ENCODE measurements at places on chromosomes 6 and 20. TPM values are rescaled to one million over a fixed set of nuclear protein-coding genes. Genes with fewer than 3 reads are reported as not detected.
A peak's percentile ranks its signal among the peaks of the same experiment; 100 is the strongest.

DNA sequence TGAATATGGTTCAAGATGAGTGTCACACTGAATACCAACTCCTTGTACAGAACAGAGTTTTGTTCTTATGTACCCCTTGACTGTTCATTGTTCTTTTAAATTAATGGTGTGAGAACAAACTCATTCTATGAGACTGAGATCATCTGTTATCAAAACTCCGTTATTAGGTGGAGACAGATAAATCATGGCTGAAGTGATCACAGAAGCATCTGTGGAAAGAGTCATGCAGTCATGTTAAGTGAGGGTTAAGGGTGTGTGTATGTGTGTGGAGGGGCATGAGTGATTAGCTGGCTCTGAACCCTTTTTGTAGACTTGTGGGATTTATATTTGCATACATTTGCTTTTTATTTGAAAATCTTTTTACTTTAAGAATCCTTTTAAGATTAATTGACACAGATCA, 24.7 kb downstream of the ADGRG6 start:
- H3K27me3 ChIP-seq = no peaks in the 10 kb centered on the region
- H3K27ac ChIP-seq = no peak overlapping the region
- DNase-seq = no peak
- no peaks in the 10 kb centered on the region for H3K4me1 ChIP-seq

SIRPB2 gene
- 2.6 TPM for total RNA-seq

ZBP1 gene
- total RNA-seq = 0.20 TPM

TSPO2 gene
- total RNA-seq = 1.6 TPM

DNA sequence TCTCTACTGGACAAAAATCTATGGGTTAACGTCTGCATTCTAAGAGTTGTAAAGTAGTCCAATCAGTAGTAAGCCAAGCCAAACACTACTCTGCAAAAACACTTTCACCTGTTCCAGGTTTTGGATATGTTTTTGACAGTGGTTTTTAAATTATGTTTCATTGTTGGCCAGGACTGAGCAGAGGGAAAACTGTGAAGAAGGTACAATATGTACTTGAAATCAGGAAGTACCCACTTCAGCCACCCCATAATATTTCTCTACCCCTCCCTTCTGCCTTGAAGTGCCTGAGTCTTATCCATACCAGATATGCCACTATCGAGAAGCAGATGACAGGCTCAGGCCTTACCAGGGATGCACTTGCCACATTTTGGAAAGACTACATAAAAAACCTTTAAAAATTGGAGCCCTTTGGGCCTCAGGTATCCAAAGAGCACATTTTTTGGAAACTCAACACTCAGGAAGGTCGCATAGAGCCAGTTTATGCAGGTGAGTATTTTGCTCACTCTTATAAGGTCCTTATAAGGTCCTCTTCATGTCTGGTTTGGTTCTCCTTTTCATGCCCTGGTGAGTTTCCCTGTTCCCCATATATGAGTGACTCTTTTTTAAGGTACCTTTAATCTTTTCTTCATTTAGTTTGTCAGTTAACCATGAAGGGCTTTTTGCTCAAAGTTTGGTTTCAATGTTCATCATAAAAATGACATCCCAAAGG, 859.3 kb upstream of the FLRT3 start:
- no peaks in the 10 kb centered on the region for H3K36me3 ChIP-seq
- no peaks in the 10 kb centered on the region for H3K27me3 ChIP-seq
- H3K4me1 ChIP-seq = no peaks in the 10 kb centered on the region
- H3K4me3 ChIP-seq = no peak overlapping the region

BFSP1 gene
- 1.8 TPM for total RNA-seq

BPIFA1 gene
- total RNA-seq = not detected

CYP39A1 gene
- total RNA-seq = 10.8 TPM

TRMT6 gene
- 7.2 TPM for total RNA-seq

- no peaks in the 10 kb centered on the region for H3K36me3 ChIP-seq
- H3K4me1 ChIP-seq = no peaks in the 10 kb centered on the region
- no peaks in the 10 kb centered on the region for H3K27me3 ChIP-seq
- H3K27ac ChIP-seq = no peak overlapping the region
- no peak for DNase-seq
Measured at GRCh38 chr20:39916236-39916765, 772.7 kb downstream of the MAFB start.

XKR7 gene
- total RNA-seq = 1.8 TPM

SRMS gene
- total RNA-seq = not detected

- no peaks in the 10 kb centered on the region for H3K27me3 ChIP-seq
- no peak overlapping the region for H3K27ac ChIP-seq
- H3K36me3 ChIP-seq = peaks cover 36% of the 10 kb centered on the region
- no peak for DNase-seq
- H3K4me3 ChIP-seq = no peak overlapping the region
- peaks cover 14% of the 10 kb centered on the region for H3K4me1 ChIP-seq
Measured at GRCh38 chr20:61848851-61849250, 216.8 kb downstream of the TAF4 start.

GRCh38 chr20:11054266-11054993, 380.6 kb upstream of the JAG1 start:
- H3K27me3 ChIP-seq = no peaks in the 10 kb centered on the region
- no peaks in the 10 kb centered on the region for H3K4me1 ChIP-seq
- H3K36me3 ChIP-seq = no peaks in the 10 kb centered on the region
- no peak overlapping the region for H3K27ac ChIP-seq
- DNase-seq = no peak
- no peak overlapping the region for H3K4me3 ChIP-seq

GTSF1L gene
- not detected for total RNA-seq

GRCh38 chr20:4779616-4780015, 57.9 kb downstream of the PRND start:
- no peak for DNase-seq
- H3K4me1 ChIP-seq = peaks cover 4% of the 10 kb centered on the region
- H3K27ac ChIP-seq = no peak overlapping the region
- H3K27me3 ChIP-seq = no peaks in the 10 kb centered on the region
- peaks cover 19% of the 10 kb centered on the region for H3K36me3 ChIP-seq

GRCh38 chr6:38651121-38651784, 11.5 kb upstream of the BTBD9 start:
- H3K4me1 ChIP-seq = no peaks in the 10 kb centered on the region
- H3K27me3 ChIP-seq = no peaks in the 10 kb centered on the region
- H3K27ac ChIP-seq = no peak overlapping the region
- H3K4me3 ChIP-seq = no peak overlapping the region

DNA sequence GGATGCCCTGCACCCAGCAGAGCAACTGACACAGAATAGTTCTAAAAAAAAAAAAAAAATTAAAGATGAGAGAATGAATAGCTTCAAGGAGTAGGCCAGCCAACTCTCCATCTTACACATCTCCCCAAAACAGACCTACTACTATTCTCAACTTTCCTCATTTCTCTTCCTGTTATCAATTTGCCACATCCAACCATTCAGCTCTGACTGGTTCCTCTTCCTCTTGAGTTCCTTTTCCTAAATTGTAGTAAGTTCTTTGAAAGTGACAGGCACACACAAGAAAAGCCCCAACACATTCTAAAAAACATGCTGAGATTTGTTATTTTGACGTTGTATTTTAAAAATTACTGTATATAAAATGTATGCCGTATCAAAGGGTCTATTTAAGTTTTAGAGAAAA, 117.2 kb downstream of the PDSS2 start:
- no peaks in the 10 kb centered on the region for H3K27me3 ChIP-seq
- no peak for DNase-seq
- H3K4me1 ChIP-seq = no peaks in the 10 kb centered on the region
- H3K4me3 ChIP-seq = no peak overlapping the region
- no peak overlapping the region for H3K27ac ChIP-seq

DNA sequence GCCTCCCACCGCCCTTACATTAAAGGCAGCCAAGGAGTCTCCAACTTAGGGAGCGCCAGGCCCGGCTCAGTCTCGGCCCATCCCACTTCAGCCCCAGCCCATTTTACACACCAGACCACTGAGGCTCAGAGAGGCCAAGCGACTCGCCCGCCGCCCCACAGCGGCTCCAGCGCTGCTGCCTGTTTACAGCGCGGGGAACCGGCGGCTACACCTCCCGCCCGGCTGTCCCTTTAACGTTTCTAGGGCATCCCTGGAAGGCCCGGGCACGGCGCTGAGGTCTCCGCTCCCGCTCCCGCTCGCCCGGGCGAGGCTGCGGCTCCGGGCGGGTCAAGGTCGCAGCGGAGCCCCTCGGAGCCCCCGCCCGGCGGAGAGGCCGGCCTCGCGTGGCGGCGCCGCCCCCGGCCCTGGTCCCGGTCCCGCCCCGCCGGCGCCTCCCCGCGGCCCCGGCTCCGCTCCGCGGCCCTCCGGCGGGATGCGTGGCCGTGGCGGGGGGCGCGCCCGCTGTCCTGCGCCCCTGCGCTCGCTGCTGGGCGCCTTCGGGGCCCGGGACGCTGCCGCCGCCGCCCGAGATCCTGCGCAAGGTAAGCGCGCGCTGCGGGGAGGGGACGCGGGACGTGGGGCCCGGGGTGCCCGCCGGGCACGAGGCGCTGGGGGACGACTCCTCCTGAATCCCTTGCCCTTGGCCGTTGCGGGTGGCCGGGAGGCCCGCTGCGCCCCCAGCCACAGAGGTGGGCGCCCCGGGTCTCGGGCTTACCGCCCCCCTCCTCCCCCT, 27.1 kb upstream of the PHACTR3 start:
- H3K4me1 ChIP-seq = peaks cover 59% of the 10 kb centered on the region
- peak overlapping the region; percentile 31 for H3K4me3 ChIP-seq
- no peak overlapping the region for H3K27ac ChIP-seq
- peaks cover 21% of the 10 kb centered on the region for H3K27me3 ChIP-seq
- H3K36me3 ChIP-seq = no peaks in the 10 kb centered on the region

- no peak overlapping the region for H3K27ac ChIP-seq
- no peak for DNase-seq
- H3K27me3 ChIP-seq = no peaks in the 10 kb centered on the region
- no peaks in the 10 kb centered on the region for H3K36me3 ChIP-seq
Measured at GRCh38 chr20:51867251-51867650, 64.9 kb upstream of the SALL4 start.

- peaks cover 26% of the 10 kb centered on the region for H3K27me3 ChIP-seq
- peaks cover 29% of the 10 kb centered on the region for H3K4me1 ChIP-seq
- H3K27ac ChIP-seq = no peak overlapping the region
Measured at GRCh38 chr20:43917380-43917779, 2.7 kb downstream of the TOX2 start.

GRCh38 chr6:84258268-84258667, 30.8 kb upstream of the CEP162 start:
- H3K27ac ChIP-seq = no peak overlapping the region
- H3K4me3 ChIP-seq = no peak overlapping the region
- no peaks in the 10 kb centered on the region for H3K4me1 ChIP-seq

- peaks cover 10% of the 10 kb centered on the region for H3K36me3 ChIP-seq
- peaks cover 100% of the 10 kb centered on the region for H3K27me3 ChIP-seq
- H3K4me1 ChIP-seq = peaks cover 70% of the 10 kb centered on the region
- H3K4me3 ChIP-seq = peak overlapping the region; percentile 19
- peak; percentile 87 for DNase-seq
Measured at GRCh38 chr6:5998711-5999687, 7.7 kb downstream of the NRN1 start.

DNA sequence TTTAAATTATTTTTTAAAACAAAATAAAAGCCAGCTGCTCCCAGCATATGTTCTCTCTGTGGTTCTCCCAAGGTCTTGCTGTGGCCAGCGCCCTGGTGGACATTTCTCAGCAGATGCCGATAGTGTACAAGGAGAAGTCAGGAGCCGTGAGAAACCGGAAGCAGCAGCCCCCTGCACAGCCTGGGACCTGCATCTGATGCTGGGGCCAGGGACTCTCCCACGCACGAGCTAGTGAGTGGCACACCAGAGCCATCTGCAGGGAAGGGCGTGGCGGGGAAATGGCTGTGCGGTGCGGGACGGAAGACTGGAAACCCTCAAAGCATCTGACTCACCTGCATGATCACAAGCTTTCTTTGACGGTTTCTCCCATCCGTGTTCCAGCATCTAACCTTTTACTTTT, 16.5 kb downstream of the GFRA4 start:
- no peak overlapping the region for H3K27ac ChIP-seq
- H3K36me3 ChIP-seq = peaks cover 37% of the 10 kb centered on the region
- DNase-seq = no peak
- peaks cover 12% of the 10 kb centered on the region for H3K4me1 ChIP-seq
- no peak overlapping the region for H3K4me3 ChIP-seq

DNA sequence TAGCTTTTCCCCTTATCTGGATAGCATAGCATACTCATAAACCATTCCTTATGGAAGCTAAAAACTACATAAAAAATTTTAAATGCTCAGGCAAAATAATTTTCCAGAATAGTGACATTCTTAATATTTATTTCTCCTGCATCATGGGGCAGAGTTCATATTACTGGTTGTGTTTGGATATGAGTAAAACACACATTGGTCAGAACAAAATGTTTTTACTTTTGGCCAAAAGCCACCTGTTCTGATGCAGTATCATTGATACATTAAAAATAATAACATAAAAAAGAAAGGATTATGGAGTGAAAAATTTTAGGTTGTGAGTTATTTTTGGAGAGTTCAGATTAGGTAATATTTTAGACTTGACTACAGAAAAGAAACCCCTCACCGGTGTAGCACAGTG, 33.6 kb downstream of the TRAM2 start:
- H3K27ac ChIP-seq = no peak overlapping the region
- no peaks in the 10 kb centered on the region for H3K27me3 ChIP-seq
- no peak for DNase-seq
- peaks cover 18% of the 10 kb centered on the region for H3K4me1 ChIP-seq
- no peak overlapping the region for H3K4me3 ChIP-seq

VSX1 gene
- total RNA-seq = 0.59 TPM

DNA sequence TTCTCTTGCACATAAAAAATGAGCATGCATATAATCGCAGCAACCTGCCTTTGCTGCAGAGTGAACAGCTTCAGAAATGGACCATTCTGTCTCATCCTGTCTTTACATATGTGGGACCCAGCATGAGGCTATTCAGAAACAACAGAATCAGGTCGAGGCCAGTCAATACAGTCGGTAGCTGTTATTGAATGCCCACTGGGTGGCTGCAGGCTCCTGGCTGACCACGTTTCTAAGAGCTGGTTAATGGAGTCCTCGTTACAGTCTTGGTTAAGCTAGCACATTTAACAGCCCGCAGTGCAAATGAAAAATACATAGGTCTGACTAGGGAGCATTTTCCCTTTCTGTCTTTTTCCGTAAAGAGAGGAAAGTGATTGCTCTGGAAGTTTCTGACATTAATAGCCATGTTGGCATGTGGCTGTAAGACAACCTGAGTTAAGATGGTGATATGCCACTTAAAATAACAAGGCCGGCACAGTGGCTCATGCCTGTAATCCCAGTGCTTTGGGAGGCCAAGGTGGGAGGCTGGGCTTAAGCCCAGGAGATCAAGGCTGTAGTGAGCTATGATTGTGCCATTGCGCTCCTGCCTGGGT, 75.0 kb downstream of the SHLD1 start:
- H3K4me1 ChIP-seq = peaks cover 3% of the 10 kb centered on the region
- no peak overlapping the region for H3K4me3 ChIP-seq
- no peaks in the 10 kb centered on the region for H3K27me3 ChIP-seq
- DNase-seq = peak; percentile 72

DNA sequence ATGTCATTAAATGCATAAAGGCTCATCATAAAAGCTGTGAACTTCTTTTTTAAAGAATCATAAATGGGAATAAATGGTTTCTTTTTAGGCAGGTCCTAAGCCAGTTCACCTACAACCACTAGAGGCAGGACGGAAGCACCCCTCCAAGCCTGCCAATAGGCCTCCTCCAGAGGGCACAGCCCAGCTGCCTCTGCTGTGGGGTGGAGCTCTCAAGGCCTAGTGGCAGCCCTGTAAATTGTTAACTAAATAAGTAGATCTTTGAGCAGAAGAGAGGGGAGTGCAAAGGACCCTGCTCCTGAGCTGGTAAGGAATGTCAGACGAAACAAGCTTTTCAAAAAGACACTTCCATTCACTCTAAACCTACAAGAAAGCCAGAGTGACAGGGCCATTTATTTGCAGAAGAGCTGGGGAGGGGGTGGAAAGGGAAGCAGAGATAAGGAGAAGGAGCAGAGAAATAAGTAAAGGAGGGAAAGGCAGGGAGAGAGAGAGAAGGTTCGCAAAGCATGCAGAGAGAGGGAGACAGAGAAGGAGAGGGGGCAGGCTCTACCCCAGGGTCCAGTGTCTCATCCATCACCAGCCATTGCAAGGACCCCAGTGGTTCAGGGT, 18.0 kb upstream of the MAFB start:
- H3K27me3 ChIP-seq = peaks cover 17% of the 10 kb centered on the region
- no peak for DNase-seq
- peaks cover 6% of the 10 kb centered on the region for H3K4me1 ChIP-seq
- no peak overlapping the region for H3K4me3 ChIP-seq

Data from spinal cord (tissue), 10 donors.